ENCODE measurements at places on chromosomes 1 and 21. TPM values are rescaled to one million over a fixed set of nuclear protein-coding genes. Genes with fewer than 3 reads are reported as not detected.

DNA sequence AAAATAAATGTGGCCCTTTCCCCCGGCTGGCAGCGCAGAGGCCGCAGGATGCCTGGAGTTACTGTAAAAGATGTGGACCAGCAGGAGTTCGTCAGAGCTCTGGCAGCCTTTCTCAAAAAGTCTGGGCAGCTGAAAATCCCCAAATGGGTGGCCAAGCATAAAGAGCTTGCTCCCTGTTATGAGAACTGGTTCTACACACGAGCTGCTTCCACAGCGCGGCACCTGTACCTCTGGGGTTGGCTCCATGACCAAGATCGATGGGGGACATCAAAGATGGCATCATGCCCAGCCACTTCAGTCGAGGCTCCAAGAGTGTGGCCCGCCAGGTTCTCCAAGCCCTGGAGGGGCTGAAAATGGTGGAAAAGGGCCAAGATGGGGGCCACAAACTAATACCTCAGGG lies 95.9 kb downstream of the LRIG2 start:
- DNase-seq, result no peak

Gene PLD5
- 3.7 TPM for total RNA-seq

DNA sequence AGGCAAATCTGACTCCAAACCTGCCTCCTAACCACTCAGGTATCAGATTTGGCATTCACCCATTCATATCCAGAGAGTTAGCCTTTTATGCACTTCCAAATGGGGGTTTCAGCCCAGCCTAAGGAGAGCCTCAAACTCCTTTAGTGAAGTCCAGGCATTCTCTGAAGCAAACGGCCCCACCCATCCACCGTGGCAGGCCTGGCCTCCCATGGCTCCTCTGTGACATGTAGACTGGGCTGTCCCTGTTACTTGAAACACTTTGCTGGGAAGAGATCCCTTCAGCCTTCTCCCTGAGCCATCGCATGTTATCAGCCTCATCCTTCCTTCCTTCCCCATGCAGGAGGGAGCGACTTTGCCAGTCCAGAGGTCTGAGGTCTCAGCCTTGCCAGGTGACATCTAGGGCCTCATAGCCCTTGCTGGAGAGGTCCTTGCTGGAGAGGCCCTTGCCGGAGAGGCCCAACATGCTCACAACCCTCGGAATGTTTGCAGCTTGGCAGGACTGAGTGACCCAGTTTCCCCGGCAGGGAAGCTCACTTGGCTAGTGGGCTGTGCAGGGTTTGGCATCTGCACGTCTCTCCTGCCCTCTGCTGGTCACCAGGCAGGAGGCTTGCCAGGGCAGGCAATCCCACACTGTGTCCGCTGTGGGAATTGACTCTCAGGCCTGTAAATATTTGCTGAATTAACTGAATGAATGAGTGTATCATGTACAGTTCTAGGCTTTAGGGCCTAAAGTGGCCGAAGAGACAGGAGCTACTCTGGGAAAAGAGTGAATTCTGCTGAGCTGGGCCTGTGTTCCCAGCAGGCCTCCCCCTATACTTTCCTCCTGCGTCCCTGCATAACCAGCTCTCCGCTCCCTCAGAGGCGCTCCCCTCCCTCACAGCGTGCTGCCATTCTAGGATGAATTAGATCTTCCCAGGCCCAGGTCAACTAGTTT lies 26.7 kb upstream of the RBM15 start:
- DNase-seq, result peak; percentile 82

Gene LDLRAD1
- not detected for total RNA-seq

- no peak for DNase-seq
Observed at GRCh38 chr21:35812679-35813078, 247.6 kb downstream of the SETD4 start.

DNA sequence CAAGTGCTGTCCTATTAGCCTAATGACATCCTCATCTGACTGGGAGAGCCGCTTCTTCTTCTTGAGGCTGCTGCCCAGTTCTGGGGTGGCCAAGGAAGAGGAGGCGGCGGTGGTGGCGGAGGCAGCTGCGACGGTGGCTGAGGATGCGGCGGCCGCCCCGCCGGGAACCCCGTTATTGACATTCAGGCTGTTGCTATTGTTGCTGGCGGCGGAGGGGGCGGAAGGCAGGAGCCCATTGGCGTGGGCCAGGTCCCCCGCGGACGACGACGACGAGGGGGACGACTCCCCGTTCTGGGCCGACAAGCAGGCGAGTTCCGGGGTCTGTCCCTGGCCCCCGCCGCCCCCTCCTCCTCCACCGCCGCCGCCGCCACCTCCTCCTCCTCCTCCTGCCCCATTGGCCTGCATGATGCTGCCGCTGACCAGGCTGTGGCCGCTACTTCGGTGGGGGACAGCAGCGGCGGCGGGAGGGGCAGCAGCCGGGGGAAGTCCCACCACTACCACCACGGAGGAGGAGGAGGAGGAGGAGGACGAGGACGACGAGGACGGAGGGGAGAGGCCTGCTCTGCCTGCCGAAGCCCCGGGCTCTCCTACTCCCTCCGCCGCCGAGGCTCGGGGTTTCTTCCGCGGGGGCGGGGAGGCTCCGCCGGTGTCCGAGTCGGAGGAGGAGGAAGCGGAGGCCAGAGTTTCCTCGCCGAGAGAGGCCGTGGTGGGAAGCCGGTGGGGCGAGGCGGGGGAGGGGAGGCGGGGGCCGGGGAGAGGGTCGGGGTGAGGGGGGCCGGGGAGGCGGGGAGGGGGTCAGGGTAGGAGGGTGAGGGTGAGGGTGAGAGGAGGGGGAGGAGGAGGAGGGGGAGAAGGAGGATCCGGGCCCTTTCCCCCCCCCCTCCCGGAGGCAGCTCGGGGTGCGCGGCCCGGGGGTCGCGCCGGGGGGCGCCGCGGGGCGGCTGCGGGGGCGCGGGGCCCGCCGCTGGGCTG lies 610 bp downstream of the WDR26 start:
- DNase-seq, result peak; percentile 42

All from H9 (cell line).